Activated CD4-positive, alpha-beta T cell treated with anti-CD3 and anti-CD28 coated beads, Interleukin-2, amount 10 ng/mL, durations not matched to agents 7 days and 5 days (primary cell): ENCODE measurements at places on chromosomes 12 and 14.

GRCh38 chr12:4985820-4986219 lies 57.9 kb upstream of the KCNA5 start:
- no peak for DNase-seq

- no peak for DNase-seq
Observed at GRCh38 chr12:115528466-115528865, 749.0 kb downstream of the MED13L start.

- DNase-seq = no peak
Observed at GRCh38 chr14:22802860-22803686, 12.2 kb downstream of the SLC7A7 start.

- no peak for DNase-seq
Observed at GRCh38 chr12:107818984-107819383, 44.5 kb downstream of the ASCL4 start.

DNA sequence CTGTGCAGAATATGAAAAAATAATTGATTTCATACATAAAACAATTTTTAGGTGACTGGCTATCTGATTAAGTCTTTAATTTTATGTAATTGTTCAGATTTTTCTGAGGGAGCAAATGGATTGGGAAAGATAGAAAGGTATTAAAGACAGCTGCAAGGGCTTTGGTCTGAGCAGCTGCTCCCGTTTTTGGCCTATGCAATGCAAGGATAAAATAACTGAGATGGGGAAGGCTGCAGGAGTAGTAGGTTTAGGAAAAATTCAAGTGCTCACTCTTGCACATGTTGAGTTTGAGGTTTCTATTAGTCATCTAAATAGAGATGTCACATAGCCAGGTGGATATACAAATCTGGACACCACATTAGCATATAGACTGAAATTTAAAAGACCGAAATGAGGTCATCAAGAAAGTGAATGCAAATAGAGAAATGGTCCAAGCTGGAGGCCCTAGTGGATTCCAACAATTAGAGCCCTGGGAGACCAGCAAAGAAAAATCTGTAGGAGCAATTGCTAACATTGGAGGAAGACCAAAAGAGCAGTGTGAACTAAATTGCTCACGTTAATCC lies 144.0 kb downstream of the PPFIA2 start:
- DNase-seq = no peak

- DNase-seq = no peak
Observed at GRCh38 chr12:2654741-2655140, 140.0 kb upstream of the FKBP4 start.

DNA sequence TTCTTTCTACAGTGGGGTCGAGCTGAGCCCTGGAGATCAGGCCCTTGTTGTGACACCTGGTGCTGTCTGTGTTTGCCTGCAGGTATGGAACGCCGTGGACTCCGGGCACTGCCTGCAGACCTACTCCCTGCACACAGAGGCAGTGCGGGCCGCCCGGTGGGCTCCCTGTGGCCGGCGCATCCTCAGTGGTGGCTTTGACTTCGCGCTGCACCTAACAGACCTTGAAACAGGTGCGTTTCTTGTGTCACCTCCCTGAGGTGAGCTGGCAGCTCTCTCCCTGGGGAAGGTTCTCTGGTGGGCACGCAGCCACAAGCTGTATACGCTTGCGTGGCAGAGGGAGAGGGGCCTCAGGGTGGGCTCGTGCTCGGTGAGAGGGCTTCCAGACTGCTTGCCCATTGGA lies 119.3 kb downstream of the BEGAIN start:
- DNase-seq = no peak

GRCh38 chr12:109925185-109925840 lies 25.2 kb downstream of the TCHP start:
- DNase-seq = no peak

DNA sequence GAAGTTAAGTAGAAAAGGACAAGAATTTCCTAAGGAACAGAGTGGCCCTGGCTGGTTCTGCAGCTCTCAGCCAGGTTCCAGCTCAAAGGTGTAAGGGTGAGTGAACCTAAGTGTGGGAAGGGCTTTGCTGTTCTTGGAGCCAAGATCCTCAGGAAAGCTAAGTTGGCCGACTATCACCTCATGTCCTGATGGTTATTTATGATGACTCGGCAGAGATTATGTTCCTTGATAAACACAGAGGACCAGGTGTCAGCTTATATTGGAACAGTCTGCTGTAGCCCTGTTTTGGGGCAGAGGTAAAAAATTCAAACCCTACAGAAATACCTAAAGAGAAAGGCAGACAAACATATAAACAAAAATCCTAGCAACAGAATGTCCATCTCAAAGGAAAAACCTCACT lies 128.5 kb downstream of the TBX3 start:
- DNase-seq = no peak

DNA sequence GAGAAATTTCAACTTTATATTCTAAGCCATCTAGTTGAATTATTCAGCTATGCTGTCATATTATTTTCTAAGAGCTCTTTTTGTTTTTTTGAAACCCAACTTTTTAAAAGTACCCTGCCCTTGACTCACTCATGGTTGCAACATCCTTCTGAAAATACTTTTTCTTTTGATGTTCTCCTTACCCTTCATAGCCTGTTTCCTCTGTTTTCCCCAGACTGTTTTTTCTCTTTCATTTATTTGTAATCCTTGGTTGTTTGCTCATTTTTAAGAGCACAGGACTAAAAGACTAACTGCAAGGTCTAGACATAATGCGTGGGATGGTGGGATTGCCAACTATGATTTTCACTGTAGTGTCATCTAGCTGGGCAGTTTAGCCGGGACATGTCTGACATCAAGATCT lies 21.2 kb upstream of the CDKL1 start:
- no peak for DNase-seq

GRCh38 chr14:105375635-105376057 lies 22.7 kb upstream of the TEX22 start:
- peak; percentile 38 for DNase-seq

GRCh38 chr14:99576761-99577705 lies 27.0 kb downstream of the CCDC85C start:
- no peak for DNase-seq

DNA sequence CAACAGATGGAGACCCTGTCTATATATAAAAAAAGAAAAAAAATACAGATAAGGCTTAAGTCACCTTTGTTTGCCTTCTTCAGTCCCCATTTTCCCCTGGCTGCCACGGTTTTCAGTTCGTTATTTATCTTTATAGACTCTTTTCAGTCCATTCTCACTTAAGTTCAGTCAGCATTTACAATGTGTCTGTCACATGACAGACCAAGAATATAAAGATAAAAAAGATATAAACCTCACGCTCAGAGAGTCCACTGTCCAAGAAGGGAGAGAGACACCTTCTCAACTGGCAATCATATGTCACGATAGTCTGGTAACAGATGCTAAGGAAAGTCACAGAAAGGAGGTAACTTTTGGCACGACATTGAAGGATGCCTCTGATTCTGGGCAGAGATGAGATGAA lies 13.4 kb upstream of the POLR3B start:
- DNase-seq = no peak

- DNase-seq = peak; percentile 82
Observed at GRCh38 chr12:113208041-113208934, 13.0 kb upstream of the TPCN1 start.

DNA sequence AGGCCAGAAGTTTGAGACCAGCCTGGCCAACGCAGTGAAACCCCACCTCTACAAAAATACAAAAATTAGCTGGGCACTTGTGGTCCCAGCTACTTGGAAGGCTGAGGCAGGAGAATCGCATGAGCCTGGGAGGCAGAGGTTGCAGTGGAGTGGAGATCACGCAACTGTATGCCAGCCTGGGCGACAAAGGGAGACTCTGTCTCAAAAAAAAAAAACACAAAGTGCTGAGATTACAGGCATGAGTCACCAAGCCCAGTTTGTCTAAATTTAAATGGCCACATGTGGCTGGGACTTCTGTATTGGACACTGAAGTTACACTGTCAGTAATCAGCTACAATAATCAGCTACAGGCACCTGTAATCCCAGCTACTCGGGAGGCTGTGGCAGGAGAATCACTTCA lies 100.9 kb upstream of the AEBP2 start:
- DNase-seq = no peak

DNA sequence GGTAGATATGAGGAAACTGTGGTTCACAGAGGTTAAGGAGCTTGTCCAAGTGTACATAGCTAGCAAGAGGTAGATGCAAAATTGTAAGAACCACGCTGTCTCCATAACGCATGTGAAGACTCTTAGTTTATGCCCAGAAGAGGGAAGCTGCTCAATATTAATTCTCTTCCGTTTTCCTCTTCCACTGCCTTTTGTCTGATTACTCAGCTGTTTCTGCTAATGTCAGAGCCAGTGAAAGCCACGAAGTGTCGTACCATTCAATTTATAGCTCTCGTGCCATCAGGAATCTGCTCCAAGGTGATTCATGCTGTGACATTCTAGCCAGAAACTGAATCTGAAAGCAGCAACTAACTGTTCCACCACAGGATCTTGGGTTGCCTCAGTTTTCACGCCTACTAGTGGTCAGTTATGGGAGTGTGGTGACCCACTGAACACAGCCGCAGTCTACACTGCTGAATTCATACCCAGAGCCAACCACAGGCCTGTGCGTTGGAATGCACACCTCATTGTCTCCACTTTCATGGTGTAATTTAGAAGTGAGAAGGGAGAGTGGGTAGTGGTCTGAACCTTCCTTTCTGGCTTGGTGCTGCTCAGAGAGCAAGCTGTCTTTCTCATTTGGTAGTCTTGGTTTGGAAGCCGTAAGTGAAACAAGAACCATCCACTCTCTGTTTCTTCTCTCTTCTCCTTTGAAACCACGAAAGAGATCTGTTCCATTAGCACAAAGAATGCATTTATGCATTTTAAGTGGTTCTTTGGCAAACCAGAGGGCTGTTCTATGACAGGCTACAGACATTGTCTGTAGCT lies 74.2 kb upstream of the NAP1L1 start:
- DNase-seq = peak; percentile 67

GRCh38 chr14:67668559-67668958 lies 5.9 kb downstream of the VTI1B start:
- no peak for DNase-seq

DNA sequence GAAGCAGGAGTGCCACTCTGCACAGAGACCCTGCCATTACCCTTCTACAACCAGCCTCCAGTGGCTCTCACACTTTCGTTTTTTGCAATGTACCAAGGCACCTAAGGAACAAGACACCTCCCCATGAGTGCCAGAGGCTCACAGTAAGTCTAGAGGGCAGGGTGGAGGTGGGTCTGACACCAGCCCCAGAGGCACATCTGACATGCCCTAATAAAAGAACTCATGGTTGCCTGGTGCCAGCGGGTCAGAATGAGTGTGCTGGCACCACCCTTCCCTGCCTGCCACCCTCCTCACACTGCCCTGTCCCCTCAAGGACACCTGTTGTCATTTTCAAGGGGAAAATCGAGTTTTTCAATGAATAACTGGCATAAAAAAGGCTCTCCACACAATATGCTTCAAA lies 161.2 kb downstream of the FOXN3 start:
- no peak for DNase-seq

- DNase-seq = no peak
Observed at GRCh38 chr12:62379026-62379722, 87.5 kb upstream of the MON2 start.

GRCh38 chr12:5096241-5096924 lies 52.7 kb downstream of the KCNA5 start:
- no peak for DNase-seq

- DNase-seq = no peak
Observed at GRCh38 chr12:57518920-57519795, 1.2 kb downstream of the DDIT3 start.

GRCh38 chr12:54047160-54047963 lies 6.3 kb upstream of the HOXC4 start:
- DNase-seq = no peak

- DNase-seq = no peak
Observed at GRCh38 chr12:114848666-114849065, 164.7 kb upstream of the TBX3 start.

GRCh38 chr14:46490238-46490685 lies 161.3 kb downstream of the RPL10L start:
- no peak for DNase-seq

DNA sequence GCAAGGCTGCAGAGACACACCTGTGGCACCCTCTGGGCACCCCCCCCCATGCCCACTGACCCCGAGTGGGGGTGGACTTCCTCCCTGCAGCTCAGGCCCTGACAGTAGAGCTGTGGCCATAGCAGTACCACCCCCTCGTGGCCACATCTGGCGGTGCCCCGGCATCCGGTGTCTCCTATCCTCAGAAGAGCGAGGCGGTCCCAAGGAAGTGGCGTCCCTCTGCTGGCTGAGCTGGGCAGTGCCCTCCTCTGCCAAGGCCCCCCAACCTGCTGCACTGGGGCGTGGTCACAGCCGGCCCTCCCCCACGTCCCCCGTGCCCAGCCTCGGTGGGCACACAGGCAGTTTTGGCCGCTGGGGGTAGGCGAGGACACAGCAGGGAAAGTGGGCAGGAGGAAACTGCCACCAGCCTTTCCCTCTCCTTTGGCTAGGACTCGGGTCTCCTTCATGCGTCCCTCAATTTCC lies 6.0 kb upstream of the SLC6A12 start:
- peak; percentile 66 for DNase-seq

GRCh38 chr14:100810435-100810834 lies 15.5 kb upstream of the MEG3 start:
- no peak for DNase-seq

GRCh38 chr12:67797753-67798152 lies 149.2 kb downstream of the DYRK2 start:
- no peak for DNase-seq

GRCh38 chr12:109804820-109805761 lies 28.1 kb downstream of the TRPV4 start:
- DNase-seq = peak; percentile 69

- peak; percentile 12 for DNase-seq
Observed at GRCh38 chr14:68250927-68251768, 431.6 kb downstream of the RAD51B start.

DNA sequence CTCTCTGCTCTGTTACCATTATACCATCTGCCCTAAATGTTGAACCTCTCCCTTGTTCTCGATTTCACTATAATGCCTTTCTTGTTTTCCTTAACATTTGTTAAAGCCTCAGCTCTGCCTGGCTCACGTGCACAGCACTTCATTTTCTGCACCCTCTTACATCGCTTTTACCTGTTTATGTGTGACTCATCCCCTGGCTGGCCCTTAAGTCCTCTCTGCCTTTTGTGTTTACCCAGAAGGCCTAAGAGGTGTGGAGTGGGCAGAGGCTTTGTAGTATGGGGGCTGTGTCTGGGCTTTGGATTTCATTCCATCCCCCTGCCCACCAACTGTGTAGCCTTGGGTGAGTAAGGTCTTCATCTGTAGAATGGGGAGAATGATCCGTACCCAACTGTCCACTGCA lies 36.5 kb downstream of the UBE3B start:
- DNase-seq = no peak

DNA sequence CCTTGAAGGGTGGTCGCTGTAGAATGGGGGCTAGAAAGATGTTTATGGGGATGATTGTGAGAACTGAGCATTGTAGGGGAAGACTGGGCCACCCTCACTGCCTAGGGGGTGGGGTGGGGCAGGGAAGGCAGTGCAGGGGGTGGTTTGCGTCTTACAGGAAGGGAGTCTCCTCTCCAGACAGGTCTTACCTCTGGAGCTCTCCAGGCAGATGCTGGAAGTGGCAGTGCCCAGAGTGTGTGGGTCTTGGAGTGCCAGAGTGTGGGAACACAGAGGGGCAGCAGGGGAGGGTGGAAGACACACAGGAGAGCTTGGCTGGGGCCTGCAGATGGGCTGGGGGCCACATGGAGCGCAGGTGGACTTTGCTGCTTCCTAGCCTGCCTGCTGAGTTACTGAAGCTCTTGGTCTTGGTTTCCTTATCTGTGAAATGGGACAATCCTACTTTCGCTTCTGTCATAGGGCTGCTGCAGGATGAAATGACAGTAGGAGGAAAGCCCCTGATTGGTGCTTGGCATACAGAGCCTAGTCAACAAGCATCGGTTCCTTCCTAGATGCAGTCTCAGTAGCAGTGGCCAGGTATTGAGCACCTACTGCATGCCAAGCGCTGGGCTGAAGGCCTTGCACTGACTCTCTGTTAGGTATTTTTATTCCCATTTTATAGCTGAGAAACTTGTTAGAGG lies 118.3 kb downstream of the SLC25A47 start:
- DNase-seq = no peak
